Calu3 (cell line): ENCODE measurements at places on chromosomes 12 and 14. TPM values are rescaled to one million over a fixed set of nuclear protein-coding genes. Genes with fewer than 3 reads are reported as not detected.

GARIN6 gene
- total RNA-seq: not detected in 2 replicates

ADAMTS20 gene
- total RNA-seq: not detected in 2 replicates

LPAR5 gene
- total RNA-seq: 2.5 and 3.2 TPM in 2 replicates

NIN gene
- total RNA-seq: 19.1 and 26.6 TPM in 2 replicates

CYP46A1 gene
- total RNA-seq: not detected in 2 replicates

DNA sequence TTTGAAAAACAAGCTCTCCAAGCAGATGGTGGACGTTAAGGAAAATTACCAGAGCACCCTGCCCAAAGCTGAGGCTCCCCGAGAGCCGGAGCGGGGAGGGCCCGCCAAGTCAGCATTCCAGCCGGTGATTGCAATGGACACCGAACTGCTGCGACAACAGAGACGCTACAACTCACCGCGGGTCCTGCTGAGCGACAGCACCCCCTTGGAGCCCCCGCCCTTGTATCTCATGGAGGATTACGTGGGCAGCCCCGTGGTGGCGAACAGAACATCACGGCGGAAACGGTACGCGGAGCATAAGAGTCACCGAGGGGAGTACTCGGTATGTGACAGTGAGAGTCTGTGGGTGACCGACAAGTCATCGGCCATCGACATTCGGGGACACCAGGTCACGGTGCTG is 62.4 kb downstream of the NTF3 start:
- DNase-seq: no peak

DNA sequence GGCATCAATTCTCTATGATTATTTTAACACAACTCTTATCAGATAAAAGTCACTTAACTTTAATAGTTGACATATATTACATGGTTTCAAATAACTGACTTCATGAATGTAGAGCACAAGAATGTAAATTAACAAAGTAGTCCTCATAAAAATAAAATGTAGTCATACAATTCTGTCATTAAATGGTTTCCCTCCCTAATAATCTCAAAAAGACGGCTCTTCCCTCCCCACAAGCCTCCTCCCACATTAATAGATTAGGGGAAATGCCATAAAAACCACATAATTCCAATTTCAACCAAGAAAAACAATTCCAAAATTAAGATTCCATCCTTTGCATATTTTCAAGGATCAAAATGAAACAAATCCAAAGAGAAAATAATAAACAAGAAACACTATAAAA is 36.7 kb downstream of the SPTLC2 start:
- DNase-seq: no peak

DNA sequence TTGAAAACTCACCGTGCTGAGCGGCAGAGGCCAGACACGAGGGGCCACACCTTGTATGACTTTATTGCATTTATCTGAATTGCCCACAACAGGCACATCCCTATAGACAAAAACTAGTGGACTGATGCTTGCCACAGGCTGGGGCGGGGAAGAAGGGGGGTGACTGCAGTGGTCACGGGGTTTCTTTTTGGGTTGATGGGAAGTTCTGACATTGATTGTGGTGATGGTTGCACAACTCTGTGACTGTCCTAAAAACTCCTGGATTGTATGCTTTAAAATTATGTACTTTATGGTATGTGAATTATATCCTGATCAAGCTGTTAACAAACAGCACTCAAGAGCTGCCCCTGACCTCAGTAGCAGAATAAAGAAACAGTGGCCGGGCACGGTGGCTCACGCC is 25.7 kb downstream of the DHX37 start:
- no peak for DNase-seq

- DNase-seq: no peak
These were observed 1.7 kb downstream of the FOS start for GRCh38 chr14:75280291-75280830.
